ENCODE measurements at places on chromosomes 5 and 9.

- no peak for DNase-seq
These were observed 1445.1 kb upstream of the CDH9 start for GRCh38 chr5:28483327-28484025.

GRCh38 chr9:118362123-118362522 is 657.9 kb downstream of the TLR4 start:
- no peak for DNase-seq

DNA sequence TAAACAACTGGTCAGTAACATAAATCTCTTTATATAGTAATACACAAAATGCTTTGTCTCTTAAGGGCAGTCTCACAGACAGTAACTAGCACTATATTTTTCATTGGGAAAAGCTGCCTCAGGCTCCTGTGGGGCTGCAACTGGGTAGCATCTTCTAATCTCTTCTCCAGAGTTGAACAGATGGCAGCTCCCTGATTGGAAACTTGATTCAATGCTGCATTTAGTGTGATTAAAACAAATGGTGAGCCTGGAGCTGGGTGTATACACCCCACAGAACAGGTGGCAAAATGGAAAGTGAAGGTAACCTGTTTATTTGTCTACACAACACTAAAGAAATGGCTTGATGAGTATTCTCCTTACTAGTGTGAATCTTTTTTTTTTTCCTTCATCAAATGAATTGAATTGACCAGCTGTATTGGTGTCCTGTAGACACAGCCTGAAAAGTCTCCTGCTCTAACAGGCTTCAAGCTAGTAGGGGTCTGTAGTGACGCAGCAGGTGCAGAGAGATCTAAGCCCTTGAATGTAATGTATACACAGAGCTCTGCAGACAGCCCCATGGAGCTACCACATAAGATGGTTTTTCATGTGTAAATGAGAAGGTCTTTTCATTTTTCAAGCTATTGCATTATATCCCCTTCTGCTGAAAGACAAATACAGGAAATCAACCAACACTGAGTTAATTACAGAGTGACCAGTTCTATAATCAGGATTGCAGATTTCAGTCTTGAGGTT is 43.3 kb downstream of the IZUMO3 start:
- no peak for DNase-seq

DNA sequence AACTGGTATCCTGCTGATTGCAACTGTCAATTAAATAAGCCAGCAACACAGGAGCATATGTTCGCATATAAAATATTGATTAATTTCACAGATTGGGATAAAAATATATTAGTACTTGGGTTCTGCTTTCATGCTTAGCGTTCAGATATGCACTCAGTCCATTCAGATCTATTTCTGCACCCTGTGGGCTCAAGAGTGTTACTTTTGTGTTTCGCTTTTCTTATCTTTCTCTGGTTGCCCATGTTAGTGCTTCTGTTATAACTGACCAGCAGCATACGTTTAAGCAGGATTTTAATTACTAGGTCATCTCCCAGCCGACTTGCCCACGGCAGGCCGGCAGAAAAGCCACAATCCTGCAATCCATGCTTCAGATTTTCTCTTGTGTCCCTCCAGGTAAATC is 289.1 kb downstream of the EBF1 start:
- DNase-seq: no peak

GRCh38 chr5:159463590-159464321 is 133.5 kb upstream of the IL12B start:
- no peak for DNase-seq

DNA sequence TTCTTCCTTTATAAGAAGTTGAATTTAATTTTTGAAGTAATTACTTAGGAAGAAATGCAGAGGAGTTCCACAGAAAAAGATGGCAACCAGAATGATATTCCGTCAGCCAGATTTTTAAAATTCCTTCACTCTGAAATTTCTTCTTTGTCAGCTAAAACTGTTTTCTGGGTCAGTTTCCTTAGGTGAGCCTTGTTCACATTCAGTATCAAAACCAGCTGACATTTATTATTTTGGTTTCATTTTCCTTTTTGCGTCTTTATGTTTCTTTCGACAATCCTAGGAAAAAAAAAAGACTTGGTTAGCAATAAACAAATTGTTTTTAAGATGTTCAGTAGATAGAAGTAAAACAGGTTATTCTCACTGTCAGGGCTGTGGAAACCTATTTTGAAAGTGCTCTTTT is 4.1 kb upstream of the IARS1 start:
- DNase-seq: no peak
